Posterior vena cava (tissue), 2 donors: ENCODE measurements at places on chromosomes 12 and 14.

DNA sequence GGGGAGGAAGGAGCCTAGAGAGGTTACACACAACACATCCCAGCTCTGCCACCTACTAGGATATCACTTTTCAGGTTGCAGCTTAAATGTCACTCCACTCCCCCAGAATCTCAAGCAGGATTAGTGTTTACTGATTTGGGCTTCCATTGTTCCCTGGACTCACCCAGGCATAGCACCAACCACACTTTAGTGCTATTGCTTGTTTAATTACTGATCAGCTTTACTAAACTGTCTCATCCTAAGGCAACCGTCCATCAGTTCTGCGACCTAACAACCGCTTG lies 6.1 kb upstream of the KRT18 start:
- DNase-seq, result no peak

DNA sequence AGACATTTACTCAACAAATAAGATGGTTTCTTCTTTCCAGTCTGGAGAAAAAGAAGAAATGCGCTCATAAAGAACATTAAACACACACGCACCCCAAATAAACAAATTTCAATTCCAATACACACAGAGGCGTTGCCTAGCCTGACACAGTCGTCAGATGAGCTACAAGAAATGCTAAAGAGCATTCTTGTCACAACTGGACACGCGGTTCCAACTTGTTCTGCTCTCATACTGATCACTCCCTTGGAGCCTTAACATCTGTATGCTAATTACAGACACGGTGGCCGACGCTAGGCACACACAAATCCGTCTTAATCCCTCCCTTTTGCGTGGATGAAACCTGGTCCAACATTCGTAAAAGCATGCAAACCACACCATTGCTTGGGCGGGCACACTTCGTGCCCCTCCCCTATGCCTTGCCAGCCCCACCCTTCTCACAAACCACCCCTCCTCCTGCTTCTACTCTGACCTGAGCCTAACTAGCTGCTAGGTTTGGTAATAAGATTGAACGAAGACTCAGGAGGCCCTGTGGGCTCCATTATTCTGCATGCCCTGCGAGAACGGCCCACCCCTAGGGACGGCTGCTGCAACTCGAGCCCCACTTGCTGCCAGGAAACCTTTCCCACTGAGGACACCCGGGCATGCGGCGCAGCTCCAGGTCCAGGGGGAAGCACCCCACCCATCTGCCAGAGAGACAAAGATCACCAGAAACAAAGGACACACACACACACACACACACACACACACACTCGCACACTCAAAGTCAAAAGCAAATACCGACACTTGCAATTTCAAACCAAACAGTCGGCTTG lies 1.2 kb downstream of the KCNK10 start:
- no peak for DNase-seq

GRCh38 chr14:105472486-105472991 lies 2.1 kb upstream of the CRIP2 start:
- DNase-seq, result no peak

GRCh38 chr12:69241438-69242092 lies 2.2 kb downstream of the CPSF6 start:
- DNase-seq, result no peak

- DNase-seq, result no peak
These were observed 200.5 kb upstream of the GRIP1 start for GRCh38 chr12:66879409-66879808.

GRCh38 chr12:4011597-4011996 lies 138.4 kb upstream of the PARP11 start:
- peak; percentile 16 for DNase-seq

DNA sequence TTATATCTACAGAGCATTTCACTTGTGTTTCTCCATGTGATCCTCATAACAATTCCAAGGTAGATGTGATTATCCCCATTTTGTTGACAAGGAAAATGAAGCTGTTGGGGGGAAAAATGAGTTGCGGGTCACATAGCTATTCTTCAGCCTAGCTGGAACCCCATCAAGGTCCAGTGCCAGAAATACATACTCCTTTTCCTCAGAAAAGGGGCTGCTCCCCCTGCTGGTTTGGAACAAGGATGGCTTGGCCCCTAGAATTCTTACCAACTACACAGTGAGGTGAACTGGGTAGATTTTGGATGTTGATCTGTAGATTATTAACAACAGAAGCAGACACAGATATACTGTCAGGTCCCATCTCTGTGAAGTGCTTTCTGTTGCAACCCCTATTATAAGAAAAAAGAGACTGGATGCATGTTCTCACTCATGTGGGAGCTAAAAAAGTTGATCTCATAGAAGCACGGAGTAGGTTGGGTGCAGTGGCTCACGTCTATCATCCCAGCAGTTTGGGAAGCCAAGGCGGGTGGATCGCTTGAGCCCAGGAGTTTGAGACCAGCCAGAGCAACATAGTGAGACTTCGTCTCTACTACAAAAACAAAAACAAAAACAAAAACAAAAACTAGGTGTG lies 8.9 kb downstream of the IKZF4 start:
- no peak for DNase-seq

DNA sequence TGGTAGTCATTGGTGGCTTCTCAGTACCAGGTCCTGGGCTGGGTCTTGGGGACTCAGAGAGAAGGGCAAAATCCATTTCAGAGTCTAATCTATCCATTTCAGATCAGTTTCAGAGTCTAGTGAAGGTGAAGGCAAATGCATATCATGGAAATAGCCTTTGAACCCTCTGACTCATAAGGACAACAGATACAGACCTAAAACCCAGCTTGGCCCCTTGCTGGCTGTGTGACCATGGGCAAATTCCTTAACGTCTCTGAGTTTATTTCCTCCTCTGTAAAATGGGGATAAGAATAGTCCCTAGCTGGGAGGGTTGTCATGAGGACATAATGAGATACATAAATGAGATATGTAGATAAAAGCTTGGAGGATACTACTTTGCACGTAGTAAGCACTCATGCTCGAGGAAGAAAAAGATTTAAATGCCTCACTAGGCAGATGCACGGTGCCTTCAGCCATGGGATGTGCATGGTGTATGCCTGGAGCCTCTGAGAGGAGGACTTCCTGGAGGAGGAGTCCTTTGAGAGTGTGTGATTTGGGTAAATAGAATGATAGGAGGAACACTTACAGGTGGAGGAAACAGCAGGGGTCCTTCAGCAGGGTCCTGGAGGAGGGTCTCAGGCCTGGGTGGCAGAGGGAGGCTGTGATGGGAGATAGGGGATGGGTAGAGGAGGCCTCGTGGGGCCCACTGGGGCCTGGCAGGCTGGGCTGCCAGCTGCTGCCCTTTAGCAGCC lies 8.0 kb downstream of the DTX1 start:
- DNase-seq, result no peak

- DNase-seq, result no peak
These were observed 696 bp upstream of the GPHN start for GRCh38 chr14:66507181-66507721.

DNA sequence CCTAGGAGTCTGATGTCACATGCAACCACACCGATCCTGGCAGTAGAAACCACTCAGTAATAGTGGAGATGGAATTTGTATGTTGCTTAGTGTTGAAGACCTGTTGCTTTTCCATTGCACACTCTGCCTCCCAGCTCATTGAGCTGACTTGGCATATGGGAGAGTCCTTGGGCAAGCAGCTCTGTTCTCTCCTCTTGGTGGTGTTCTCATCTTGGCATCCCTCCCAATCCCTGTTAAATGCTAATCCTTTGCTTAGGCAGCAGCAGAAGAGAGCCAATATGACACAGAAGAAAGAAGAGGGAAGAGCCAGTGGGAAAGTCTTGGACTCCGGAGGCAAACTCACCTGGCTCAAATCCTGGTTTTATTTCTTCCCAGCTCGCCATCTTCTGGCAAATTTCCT lies 178.0 kb upstream of the CAND1 start:
- DNase-seq, result no peak

DNA sequence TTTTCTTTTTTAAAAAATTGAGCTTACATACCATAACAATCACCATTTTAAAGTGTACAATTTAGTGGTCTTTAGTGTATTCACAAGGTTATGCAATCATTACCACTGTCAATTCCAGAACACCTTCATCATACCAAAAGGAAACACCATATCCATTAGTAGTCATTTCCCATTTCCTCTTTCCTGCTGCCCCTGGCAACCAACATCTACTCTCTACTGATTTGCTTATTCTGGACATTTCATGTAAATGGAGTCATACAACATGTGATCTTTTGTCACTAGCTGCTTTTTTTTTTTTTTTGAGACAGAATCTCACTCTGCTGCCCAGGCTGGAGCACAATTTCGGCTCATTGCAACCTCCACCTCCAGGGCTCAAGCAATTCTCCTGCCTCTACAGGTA lies 66.8 kb upstream of the CFL2 start:
- no peak for DNase-seq

DNA sequence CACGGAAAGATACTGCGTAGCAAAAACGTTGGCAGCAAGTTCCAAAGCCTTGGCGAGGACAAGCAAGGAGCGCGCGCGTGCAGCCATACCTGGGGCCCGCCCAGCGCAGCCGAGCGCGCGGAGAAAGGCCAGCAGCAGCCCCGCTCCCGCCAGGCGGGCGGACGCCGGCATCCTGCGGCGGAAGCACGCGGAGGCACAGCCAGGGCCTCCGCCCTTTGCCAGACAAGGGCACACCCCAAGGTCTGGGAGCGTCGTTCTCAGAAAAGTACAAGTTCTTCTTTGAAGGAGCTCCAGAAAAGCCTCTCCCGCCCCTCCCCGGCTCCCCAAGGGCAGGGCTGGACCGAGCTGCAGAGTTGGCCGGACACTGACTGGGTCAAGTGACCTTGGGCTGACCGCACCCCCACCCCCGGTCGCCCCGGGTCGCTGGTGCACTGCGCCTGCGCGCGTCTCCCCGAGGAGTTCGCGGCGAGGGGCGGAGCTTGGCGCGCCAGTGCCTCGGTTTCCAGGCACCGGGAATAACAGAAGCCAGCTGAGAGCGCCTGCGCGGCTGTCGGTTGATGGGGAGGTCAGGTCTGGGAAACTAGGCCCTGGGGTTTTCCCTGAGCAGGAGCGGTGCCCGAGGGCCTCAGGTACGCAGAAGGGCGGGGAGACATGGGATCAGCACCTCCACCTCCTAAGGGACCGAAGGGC lies at the start of gene ZC2HC1C:
Gene ZC2HC1C, plus strand, starts transcription at position 521 of the 690 bp plus-strand sequence. CDS start 933 bp downstream, outside the sequence.
- DNase-seq, result peak; percentile 99

DNA sequence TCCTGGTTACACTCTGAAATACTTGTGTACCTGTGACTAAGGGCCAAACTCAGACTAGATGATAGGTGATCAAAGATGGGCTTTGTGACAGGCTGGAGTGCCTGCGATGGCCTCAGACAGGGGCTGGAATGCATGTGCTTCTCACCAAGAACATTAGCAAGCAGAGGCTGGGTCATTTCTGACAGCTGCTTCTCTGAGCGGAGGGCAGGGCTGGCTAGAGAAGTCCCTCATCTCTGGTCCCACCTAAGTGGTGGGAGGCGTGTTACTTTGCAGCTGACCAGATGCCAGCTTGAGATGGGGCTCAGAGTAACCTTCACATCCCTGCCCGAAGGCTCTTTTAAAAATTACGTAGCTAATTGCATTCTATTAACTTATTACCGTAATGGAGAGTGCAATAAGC lies 106.8 kb upstream of the RTL1 start:
- no peak for DNase-seq

DNA sequence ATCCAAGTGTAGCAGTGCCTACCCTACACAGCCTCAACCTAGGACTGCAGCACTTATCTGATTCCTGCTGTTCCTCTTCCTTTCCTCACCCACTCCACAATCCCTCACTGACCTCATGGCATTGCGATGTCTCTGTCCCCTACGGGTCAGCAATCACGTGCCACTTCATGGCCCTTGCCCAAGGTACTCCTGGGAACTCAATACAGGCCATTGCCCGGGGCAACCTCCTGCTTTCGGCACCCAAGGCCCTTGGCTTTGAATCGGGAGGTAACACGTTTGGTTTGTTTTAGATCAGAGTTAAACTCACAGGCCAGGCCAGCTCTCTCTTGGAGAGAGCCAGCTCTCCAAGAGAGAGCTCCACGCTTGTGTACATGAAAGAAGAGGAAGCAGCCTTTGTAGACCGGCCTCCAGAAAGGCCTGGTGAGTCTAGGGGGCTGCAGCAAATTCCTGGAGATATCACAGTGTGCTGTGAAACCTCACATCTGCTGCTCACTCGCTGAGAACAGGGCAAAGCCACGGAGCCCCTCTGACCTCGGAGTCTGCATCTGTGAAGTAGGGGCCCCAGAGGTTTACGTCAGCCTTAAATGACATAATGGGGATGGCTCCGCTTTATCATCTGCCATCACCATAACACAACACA lies 12.2 kb downstream of the CLMN start:
- DNase-seq, result peak; percentile 51

- DNase-seq, result no peak
These were observed 53.6 kb upstream of the BCL2L14 start for GRCh38 chr12:12017135-12017581.

DNA sequence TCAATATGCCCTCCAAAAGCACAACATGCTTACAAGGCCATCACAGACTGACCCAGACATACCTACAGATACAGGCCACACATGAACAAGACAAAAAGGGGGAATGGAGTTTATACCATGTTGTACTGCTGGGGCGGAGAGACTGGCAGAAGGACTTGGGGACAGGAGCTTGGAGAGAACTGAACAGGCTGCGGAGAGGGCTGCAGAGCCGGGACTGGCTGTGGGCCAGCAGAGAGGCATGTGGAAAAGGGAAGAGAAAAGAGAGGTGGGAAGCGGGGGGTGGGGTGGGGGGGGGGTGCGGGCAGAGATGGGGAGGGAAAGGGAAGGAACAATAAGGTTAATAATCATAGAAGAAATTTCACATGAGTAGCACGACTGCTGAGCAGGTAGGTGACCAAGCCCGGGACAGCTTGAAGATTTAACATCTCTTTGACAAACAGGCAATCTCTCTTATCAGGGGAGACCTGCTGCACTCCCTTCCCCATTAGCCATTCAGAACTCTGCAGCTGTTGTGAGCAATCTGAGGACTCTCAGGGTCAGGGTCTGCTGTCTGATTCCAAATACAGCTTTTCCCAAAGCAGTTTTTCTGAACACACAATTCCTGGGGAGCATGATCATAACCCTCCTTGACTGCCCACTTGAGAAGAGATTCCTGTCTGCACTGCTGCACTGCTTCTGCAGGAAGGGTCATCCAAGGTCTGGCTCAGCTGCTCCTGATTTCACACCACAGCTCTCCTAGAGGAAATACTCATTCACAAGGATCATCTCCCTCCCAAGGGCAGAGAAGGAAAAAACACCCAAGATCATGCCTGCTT lies 21.6 kb upstream of the STAC3 start:
- no peak for DNase-seq

- peak; percentile 91 for DNase-seq
These were observed 5.5 kb upstream of the TC2N start for GRCh38 chr14:91872517-91873470.

DNA sequence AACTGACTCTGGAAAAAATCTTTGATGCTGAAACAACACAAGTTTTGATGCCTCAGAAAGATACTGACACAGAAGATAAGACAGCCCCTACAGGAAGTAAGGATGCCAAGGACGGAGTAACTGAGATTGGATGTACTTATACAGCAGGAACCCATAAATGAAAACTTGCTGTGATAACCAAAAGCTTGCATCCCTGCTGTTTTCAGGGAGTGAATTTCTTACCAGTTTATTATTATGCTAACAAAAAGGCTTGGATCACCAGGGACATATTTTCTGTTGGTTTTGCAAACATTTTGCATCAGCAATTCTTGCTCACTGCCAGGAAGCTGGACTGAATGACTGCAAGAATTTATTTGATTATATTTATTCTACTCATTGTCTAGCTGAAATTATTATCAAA lies 197.7 kb downstream of the NAV3 start:
- DNase-seq, result no peak

- DNase-seq, result no peak
These were observed 34.0 kb upstream of the CMKLR1 start for GRCh38 chr12:108373111-108373510.

GRCh38 chr12:29773076-29773475 lies 10.7 kb downstream of the TMTC1 start:
- no peak for DNase-seq
